RWPE1 (cell line): ENCODE measurements at places on chromosomes 7 and 10.
A peak's percentile ranks its signal among the peaks of the same experiment; 100 is the strongest.

DNA sequence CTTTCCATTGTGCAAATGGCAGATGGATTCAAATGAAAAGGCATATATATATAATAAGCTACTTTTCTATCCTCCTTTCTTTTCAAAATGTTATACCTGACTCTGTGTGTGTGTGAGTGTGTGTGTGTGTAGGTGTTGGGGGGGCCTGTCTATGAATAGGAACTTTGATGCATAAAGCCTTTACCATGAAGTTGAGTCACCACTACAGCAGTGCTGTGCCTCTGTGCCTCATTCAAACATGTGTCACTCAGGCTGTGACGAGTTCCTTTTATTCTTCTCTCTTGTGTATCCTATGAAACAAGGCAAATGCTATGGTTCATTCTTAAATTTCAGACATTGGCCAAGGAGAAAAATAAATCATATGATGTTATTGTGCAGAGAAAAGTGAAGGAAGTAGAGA is 52.7 kb upstream of the DKK1 start:
- no peak for DNase-seq

DNA sequence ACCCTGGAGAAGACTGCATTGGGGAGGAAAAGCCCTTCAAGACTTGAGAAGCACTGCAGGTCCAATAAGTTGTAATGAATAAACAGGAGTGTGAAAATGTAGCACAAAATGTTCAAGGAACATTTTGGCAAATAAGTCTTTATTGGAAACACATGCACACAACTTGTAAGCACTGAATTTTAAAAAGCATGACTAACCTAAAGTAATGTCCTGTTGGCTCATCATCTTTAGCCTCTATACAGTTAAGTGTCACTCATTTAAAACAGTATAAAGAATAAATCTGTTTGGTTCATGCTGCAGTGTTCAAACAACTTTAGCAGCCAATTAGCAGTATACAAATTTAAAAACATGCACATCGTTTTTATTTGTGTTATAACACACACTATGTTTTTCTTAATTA is 108.6 kb downstream of the CDK6 start:
- DNase-seq = no peak

DNA sequence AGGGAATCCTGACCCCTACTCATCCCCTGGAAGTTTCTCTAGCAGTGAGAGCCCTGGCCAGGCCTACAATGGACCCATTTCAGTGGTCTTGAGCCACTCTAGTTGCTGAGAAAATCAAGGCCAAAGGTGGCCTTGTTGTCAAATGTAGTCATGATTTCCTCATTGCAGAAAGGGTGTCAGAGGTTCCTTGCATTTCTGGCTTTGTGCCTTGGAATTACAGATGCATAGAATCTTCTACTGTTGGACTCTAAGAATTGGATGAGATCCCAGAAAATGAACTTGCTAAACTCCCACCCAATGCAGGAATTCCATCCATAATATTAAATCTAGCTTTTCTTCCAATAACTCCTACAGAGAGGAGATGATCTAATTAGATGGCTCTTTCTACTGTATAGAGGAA is 12.2 kb downstream of the CPA2 start:
- DNase-seq = no peak

- peak; percentile 68 for DNase-seq
These were observed 73.3 kb downstream of the PRPF18 start for GRCh38 chr10:13659887-13660550.

- DNase-seq = no peak
These were observed 264.1 kb downstream of the BICC1 start for GRCh38 chr10:58776568-58777318.
